ENCODE measurements at places on chromosomes 7 and 10.

- DNase-seq: peak; percentile 40
Measured at GRCh38 chr7:135697276-135698049, 30.5 kb downstream of the SLC13A4 start.

DNA sequence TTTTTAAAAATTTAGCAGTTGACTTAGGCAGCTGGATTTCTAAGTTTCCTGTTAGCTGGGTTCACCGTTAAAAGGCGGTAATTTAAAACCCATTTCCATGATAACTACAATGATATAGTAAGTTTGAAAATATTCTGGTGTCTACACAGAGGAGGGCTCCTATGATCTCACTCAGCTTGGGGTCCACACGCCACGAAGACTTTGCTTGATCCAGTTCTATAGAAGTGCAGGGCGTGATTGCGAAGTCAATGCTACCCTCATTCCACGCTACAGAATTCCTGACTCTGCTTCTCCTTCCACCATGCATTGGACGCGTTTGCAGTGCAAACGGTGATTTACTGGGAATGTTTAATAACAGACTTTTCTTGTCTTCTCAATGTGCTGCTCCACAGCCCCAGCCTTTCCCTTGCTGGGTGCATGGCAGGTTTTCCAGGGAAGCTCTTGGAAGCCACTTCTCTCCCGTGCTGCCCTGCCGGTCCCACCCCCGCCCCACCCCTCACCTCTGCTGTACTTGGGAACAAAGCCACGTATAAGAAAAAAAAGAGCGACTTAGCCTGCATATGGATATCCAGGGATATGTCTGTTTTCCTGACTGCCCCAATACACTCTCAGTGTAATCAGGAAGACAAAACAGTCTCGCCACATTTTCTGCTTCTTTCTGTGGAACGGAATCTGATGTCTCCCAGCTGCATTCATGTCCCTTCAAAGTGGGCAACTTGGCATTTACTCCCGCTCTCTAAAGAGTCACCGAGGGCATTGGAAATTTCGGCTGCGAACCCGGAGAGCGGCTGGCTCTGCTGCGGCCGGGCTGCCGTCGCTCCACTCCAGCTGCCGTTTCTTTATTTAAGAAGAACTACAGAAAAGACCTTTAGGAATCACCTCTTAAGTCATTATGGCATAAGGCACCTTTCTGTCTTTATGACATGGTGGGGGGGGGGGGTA lies 434.4 kb upstream of the MGMT start:
- no peak for DNase-seq

DNA sequence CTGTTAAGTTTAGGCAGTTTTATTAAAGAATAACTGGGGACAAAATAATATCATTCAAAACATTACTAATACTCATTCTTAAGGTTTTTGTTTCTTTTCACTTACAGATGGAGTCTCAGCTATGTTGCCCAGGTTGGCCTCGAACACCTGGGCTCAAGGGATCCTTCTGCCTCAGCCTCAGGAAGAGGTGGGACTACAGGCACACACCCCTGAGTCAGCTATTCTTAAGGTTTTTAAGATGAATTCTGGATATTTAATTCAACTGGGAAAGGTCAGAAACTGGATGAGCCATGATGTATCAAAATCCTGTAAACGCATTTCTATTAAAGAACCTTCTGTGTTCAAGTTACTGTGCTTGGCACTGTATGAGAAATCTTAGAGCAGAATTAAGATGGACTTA lies 3.5 kb downstream of the OAT start:
- no peak for DNase-seq

DNA sequence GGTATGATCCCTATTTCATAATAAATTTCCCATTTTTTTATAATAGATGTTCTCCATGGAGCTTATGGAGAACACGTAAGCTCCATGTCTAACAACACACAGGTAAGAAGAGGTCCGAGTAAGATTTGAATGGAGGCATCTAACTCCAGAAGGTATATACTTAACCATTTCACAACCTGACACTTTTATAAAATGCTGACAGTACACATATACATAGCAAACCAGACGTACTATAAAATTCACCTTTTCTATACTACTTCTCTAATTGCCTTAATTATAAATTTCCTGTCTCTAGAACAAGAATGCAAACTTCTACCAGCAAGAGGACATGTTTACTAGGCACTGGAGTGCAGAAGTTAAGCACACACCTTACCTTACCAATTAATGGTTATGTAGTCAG lies 151.3 kb downstream of the DGKI start:
- DNase-seq: no peak

DNA sequence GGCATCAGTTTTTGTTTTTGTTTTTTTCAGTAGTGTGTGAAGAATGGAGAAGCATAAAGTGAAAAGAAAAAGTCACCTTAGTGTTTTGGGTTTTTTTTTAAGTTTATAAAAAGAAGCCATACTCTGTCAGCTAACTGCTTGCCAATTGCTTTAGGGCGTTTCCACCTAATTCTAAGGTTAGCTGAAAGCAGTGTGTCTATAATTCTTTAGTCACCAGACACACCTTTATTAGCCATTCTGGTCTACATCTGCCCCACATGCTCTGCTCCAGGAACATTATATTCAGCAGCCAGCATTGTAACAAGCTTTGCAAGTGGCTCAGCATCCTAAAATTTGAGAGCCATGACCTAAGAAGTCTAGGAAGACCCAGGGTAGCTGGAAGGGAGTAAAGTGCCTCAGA lies 14.1 kb upstream of the SLC16A12 start:
- DNase-seq: no peak

DNA sequence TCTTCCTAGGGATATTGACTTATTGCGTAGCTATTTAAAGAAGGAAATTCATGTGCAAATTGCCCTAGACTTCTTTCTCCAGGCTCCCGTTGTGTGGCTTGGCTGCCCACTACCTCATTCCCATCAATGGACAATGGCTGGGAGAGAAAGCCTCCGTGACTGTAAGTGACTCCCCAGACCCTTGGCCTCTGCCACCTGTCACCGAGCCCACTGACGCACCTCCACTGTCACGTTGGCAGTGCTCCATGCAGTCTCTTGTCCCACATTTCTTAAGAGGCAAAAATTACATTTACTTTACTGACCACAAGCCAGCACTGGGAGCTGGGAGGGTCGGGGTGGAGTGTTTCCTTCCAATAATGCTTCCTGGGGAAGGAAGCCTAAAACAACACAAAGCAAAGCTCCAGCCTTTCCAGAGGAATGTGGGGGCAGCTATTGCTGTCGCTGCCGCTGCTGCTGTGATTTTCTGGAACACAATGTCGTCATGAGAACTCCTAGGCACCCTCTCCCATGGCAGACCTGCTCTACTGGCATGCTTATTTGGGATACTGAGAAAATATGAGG lies 89.7 kb upstream of the STEAP1B start:
- DNase-seq: no peak

DNA sequence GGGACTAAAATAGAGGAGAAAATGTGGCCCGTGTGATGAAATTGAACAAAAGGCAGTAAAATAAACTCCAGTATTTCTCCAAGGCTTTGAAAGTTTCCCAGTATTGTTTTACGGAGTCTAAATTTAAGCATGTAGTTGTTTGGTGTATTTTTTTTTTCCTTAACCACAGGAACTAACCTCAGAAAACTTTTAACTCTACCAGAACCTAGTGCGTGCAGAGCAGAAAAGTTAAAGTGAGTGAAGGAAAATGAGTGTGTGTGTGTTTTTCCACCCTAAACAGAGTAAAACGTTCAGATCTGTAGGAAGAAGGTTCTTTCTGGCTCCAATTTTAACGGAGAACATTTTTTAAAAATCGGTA lies 812 bp downstream of the PROSER2 start:
- DNase-seq: peak; percentile 55

GRCh38 chr10:113788604-113789083 lies 37.2 kb downstream of the PLEKHS1 start:
- peak; percentile 12 for DNase-seq
